ENCODE measurements at places on chromosomes 5 and 9.

- DNase-seq: no peak
These were observed 69.2 kb downstream of the FAM114A2 start for GRCh38 chr5:153969563-153969895.

DNA sequence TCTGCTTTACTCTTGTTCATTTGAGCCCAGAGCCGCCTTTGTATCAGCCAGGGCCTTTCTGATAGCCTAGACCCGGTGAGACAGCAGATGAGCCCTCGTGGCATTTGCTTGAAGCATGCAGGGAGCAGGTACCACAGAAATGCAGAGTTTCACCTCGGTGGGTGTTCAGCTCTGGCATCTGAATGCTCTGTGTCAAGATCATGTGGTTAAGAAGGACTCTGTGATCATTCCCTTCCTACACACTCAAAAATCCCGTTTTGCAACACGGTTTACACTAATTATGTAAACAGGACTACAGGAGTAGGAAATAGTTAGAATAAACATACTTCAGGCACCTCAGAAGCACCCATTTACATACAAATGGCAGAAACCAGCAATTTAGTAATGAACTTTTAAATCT is 67.2 kb downstream of the MVB12B start:
- no peak for DNase-seq

DNA sequence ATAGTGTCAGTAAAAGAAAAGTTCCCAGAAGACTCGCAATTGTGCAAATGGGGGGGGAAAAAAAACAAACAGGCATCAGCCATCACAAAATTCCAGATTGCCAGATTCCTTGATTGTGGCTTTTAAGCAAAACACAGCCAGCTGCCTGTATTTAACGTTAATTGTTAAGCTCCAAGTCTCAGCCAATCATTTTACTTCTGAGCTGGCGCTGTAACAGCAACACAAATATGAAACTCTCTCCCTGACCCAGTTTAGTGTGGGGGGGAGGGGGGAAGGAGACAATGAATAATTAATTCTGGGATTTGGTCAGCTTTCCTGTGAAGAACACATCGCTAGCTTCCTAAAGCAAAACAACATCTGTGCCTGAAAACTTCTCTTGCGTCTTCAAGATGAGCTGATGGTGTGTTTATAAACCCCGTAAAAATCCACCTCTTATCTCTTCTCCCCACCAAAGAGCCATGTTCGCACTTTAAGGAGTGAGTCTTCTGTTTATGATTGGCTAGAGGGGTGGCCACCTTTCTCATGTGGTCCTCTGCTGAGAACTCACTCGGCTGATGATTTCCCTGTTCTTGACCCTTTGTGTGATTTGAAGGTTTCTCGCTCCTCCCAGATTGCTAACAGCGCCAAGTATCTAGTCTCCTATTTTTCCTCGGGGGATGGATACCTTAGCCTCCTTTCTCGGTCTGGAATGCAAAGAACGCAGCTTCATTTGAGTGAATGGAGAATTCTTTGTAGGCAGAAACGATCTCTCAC is 160.2 kb upstream of the DAPK1 start:
- no peak for DNase-seq

DNA sequence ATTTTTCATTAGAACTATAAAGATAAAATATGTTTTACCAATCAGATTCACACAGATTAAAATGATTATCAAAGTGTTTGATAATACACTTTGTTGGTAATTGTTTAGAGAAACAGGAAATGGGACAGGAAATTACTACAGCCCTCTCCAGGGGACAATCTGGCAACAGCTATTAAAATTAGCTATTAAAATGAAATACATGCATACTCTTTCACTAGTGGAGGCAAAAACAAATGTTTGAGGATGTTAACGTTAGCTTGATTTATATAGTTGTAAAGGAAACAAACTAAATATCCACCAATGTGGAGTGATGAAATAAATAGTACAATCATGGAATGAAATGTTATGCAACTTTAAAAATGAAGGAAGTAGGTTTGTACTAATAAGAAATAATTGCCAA is 53.7 kb downstream of the TARS1 start:
- DNase-seq: no peak

GRCh38 chr5:37701868-37702267 is 138.0 kb downstream of the GDNF start:
- no peak for DNase-seq

DNA sequence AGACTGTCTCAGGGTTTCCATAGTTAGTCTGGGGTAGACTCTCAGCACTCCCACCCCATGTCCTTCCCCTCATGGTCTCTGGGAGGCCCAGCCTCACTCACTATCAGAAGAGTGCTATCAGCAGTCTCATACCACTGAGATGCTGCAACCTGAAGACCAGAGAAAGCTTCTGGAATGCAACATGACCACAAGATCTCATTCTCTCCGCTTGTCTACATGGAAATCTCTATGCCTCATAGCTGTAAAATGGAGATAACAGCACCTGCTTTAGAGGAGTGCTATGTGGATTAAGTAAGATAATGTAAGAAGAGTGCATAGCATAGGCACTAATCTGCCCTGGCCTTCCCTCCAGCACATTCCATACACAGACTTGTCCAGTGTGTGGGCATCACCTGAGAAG is 47.0 kb upstream of the ZNF169 start:
- DNase-seq: no peak
